Vein endothelial cell (primary cell): ENCODE measurements at places on chromosomes 7 and 10. TPM values are rescaled to one million over a fixed set of nuclear protein-coding genes. Genes with fewer than 3 reads are reported as not detected.

FEZF1 gene
- total RNA-seq = not detected in 2 replicates

EFCAB10 gene
- total RNA-seq = 0.29 TPM in 1 of 2 replicates, not detected in the other

SMO gene
- 3.0 and 5.2 TPM in 2 replicates for total RNA-seq

RGS10 gene
- total RNA-seq = 12.4 and 17.5 TPM in 2 replicates

OR2A5 gene
- not detected in 2 replicates for total RNA-seq

MYPN gene
- under 0.01 and 0.29 TPM in 2 replicates for total RNA-seq

ANKRD30A gene
- total RNA-seq = under 0.01 TPM in 1 of 2 replicates, not detected in the other

KLLN gene
- 0.33 and 0.57 TPM in 2 replicates for total RNA-seq

PRXL2A gene
- total RNA-seq = 156 and 173 TPM in 2 replicates

IFIT1B gene
- not detected in 2 replicates for total RNA-seq

ZKSCAN1 gene
- total RNA-seq = 44.1 and 45.1 TPM in 2 replicates

SLC39A12 gene
- not detected in 2 replicates for total RNA-seq

NAT16 gene
- total RNA-seq = not detected in 2 replicates

TMEM229A gene
- not detected in 2 replicates for total RNA-seq

AFAP1L2 gene
- total RNA-seq = 6.5 TPM in 2 replicates

MMP21 gene
- 0.10 and 0.33 TPM in 2 replicates for total RNA-seq

CALHM1 gene
- not detected in 2 replicates for total RNA-seq

IL15RA gene
- 17.2 and 17.3 TPM in 2 replicates for total RNA-seq

AP5Z1 gene
- 55.5 and 58.1 TPM in 2 replicates for total RNA-seq

CRYGN gene
- not detected in 2 replicates for total RNA-seq

HECW1 gene
- total RNA-seq = not detected in 2 replicates

GIMAP8 gene
- total RNA-seq = 49.6 and 68.7 TPM in 2 replicates

NRCAM gene
- 62.4 and 85.1 TPM in 2 replicates for total RNA-seq

COL13A1 gene
- 13.1 and 16.7 TPM in 2 replicates for total RNA-seq

RHBDD2 gene
- 26.8 and 36.3 TPM in 2 replicates for total RNA-seq

SAMD9L gene
- total RNA-seq = 7.8 and 18.9 TPM in 2 replicates

PBLD gene
- total RNA-seq = 4.6 and 7.2 TPM in 2 replicates

MSMB gene
- total RNA-seq = not detected in 2 replicates

ARHGAP22 gene
- 47.7 and 53.2 TPM in 2 replicates for total RNA-seq

LRRC18 gene
- total RNA-seq = not detected in 2 replicates

DPCD gene
- total RNA-seq = 25.2 and 29.4 TPM in 2 replicates

COL17A1 gene
- total RNA-seq = 1.5 and 2.3 TPM in 2 replicates

WNT2 gene
- under 0.01 and 0.10 TPM in 2 replicates for total RNA-seq

ALOX5 gene
- total RNA-seq = not detected in 2 replicates

TPK1 gene
- 13.1 and 19.2 TPM in 2 replicates for total RNA-seq

NEUROG3 gene
- not detected in 2 replicates for total RNA-seq

HGF gene
- total RNA-seq = 2.3 and 5.3 TPM in 2 replicates

ZNF117 gene
- total RNA-seq = 18.5 and 32.7 TPM in 2 replicates

CYP26C1 gene
- total RNA-seq = 1.3 and 2.5 TPM in 2 replicates

SPDYE2B gene
- total RNA-seq = not detected in 2 replicates

ZNF804B gene
- not detected in 2 replicates for total RNA-seq

HDAC9 gene
- 14.7 and 40.6 TPM in 2 replicates for total RNA-seq

GIMAP2 gene
- total RNA-seq = 32.3 and 39.2 TPM in 2 replicates

GPER1 gene
- total RNA-seq = 2.3 and 4.5 TPM in 2 replicates

TEX36 gene
- not detected in 2 replicates for total RNA-seq

CCDC126 gene
- 14.9 and 16.7 TPM in 2 replicates for total RNA-seq

STAMBPL1 gene
- 1.2 and 4.6 TPM in 2 replicates for total RNA-seq

SVOPL gene
- not detected in 2 replicates for total RNA-seq

NOS3 gene
- 67.6 and 106 TPM in 2 replicates for total RNA-seq

OR6V1 gene
- not detected in 2 replicates for total RNA-seq

UTF1 gene
- not detected in 2 replicates for total RNA-seq

LIPK gene
- total RNA-seq = not detected in 2 replicates

CYP2C19 gene
- not detected in 2 replicates for total RNA-seq

STEAP1B gene
- 37.2 and 44.8 TPM in 2 replicates for total RNA-seq

SLC13A1 gene
- total RNA-seq = not detected in 2 replicates

ZNF862 gene
- total RNA-seq = 8.5 and 12.0 TPM in 2 replicates

ABLIM1 gene
- total RNA-seq = 198 and 282 TPM in 2 replicates

COBL gene
- not detected in 2 replicates for total RNA-seq

PTPRN2 gene
- 0.65 and 1.4 TPM in 2 replicates for total RNA-seq
